Right ventricle myocardium inferior (tissue), 1 donor: ENCODE measurements at places on chromosomes 5 and 9. TPM values are rescaled to one million over a fixed set of nuclear protein-coding genes. Genes with fewer than 3 reads are reported as not detected.

- no peak for DNase-seq
Measured at GRCh38 chr5:97097326-97098230, 44.8 kb downstream of the LIX1 start.

- DNase-seq: no peak
Measured at GRCh38 chr9:72925891-72926290, 27.0 kb downstream of the ALDH1A1 start.

Gene NCS1
- total RNA-seq: 5.0 TPM

DNA sequence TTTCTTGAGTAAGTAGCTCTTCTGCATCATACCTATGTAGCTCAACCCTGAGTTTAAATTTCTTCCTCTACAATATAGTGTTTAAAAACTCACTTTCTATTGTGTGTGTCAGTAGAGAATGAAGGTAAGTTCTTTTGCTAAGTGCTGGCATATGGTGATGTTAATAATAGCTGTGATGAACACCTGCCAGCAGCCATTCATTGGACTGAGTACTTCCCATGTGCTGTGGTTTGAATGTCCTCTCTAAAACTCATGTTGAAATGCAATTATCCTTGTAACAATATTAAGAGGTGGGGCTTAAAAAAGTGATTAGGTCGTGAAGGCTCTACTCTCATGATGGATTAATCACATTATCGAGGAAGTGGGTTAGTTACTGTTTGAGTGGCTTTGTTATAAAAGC is 645.2 kb upstream of the RGMB start:
- DNase-seq: no peak

Gene PCDHB15
- total RNA-seq: 5.8 TPM

Gene LEAP2
- 1.1 TPM for total RNA-seq

Gene TAF1L
- total RNA-seq: not detected

- DNase-seq: no peak
Measured at GRCh38 chr9:2413160-2413805, 208.3 kb upstream of the VLDLR start.

DNA sequence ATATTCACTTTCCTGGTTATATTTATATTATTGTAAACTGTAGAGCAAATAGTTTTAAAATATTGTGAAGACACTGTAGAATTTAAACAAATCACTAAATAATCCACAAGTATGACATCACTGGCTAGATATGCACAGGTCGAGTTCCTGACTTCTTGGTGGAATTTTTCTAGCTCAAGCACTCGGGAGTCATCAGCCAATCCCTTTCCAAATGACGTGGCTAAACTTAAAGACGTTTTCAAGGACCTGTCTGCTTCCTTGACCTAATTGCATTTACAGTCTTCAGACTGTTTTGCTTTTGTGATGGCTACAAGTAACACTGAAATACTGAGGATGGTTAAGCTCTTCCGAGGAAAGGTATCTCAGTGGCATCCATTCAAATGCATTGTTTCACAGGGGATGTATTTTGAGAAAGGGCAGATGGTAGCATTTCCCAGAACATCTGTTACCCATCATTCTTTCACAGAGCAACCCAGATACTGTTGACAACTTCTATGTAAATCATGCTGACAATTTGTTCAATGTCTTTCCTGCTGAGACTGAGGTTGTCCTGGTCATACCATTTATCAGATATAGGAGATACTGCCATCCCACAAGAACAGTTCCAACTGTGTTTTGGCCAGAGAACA is 262.8 kb downstream of the CDH10 start:
- DNase-seq: no peak

GRCh38 chr5:177133853-177134696 is 502 bp downstream of the NSD1 start:
- DNase-seq: peak; percentile 81

DNA sequence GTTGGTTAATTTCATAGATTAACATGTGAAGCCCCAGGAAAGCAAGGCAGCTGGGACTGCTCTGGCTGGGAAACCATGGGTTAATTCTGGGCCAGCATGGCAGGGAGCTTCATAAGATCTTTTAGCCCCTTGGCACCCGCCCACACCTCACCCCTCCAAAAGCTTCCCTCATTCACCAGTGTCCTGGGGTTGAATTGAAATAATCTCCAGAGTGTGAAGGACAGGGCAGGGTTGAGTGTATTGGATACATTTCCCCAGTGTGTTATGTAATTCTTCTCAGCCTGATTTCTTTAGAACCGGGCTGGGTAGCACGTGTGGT is 19.4 kb downstream of the WNT8A start:
- DNase-seq: no peak

DNA sequence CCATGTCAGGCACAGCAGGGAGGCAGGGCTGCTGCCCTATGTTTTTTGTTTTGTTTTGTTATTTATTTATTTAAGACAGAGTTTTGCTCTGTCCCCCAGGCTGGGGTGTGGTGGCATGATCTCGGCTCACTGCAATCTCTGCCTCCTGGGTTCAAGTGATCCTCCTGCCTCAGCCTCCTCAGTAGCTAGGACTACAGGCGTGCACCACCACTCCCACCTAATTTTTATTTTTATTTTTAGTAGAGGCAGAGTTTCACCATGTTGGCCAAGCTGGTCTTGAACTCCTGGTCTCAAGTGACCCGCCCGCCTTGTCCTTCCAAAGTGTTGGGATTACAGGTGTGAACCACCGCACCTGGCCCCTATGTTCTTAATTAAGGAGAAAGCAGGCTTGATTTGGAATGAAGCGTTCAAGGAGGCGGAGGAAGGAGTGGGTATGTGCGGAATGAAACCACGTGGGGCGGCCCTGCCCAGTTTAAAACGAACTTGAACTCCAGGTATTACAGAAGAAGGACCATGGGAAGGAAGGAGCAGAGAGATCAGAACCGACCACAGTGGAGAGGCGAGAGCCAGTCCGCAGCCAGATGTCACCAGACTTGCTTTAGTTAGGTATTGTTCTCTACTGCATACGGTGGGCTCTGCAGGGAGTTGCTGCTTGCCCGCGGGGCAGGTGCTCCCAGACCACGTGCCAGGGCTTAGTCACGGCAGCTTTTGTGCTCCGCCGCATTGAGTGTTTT is 34.9 kb upstream of the EPB41L4B start:
- no peak for DNase-seq

DNA sequence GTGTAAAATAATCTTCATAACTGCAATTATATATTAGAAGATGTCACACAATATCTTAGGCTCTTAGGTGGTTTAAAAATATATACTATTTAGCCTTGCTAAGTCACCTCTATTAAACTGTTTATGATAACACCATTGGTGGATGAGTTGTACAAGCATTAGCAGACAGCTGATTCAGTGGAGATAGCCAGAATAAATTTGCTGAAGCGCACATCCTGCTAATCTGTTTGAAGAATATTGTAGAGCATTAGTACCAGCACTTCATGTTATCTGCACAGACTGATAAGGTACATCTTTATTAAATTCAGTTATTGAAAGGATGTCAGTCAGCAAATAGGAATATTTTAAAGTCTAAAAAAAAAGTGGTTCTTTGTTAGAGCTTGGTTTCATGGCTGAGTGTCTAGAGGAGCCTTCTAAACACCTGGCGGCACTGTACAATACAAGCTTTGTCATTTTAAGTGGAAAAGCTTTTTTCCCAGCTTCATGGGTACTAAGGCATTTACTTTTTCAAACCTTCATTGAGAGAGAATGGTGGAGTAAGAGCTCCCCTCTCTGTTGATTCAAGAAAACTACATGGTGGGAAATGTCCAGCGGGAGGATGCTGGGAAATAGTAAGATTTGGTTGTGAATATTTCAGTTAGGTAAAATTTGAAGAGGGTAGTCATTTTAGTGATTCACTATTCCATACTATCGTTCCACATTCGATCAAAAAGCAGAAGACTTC is 275.1 kb downstream of the SLF1 start:
- no peak for DNase-seq

DNA sequence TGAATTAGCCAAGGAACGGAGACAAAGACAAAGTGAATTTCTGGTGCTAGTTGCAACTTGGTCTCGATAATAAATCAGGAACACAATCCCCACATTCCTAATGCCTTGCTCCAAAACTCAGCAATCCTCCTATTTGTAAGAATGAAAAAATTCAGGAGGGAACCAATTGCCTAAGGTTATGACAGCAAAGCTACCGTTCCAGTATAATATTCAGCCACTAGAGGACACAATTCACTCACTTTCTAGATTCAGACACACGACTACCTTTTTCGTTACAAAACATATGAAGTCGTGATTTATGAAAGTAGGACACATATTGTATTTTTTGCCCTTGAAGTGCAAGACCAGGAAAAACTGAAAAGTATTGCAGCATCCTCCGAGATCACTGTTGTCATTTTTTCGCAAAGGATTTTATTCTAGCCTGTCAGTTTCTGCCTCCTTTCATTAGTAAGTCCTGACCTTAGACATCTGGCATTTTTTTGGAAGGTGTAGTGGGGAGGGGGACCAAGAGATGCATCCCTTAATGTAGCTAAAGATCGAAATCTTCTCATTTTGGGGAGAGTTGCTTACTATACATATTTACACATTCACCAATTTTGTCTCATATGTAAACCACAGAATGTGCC is 133.1 kb downstream of the DOCK8 start:
- DNase-seq: no peak

DNA sequence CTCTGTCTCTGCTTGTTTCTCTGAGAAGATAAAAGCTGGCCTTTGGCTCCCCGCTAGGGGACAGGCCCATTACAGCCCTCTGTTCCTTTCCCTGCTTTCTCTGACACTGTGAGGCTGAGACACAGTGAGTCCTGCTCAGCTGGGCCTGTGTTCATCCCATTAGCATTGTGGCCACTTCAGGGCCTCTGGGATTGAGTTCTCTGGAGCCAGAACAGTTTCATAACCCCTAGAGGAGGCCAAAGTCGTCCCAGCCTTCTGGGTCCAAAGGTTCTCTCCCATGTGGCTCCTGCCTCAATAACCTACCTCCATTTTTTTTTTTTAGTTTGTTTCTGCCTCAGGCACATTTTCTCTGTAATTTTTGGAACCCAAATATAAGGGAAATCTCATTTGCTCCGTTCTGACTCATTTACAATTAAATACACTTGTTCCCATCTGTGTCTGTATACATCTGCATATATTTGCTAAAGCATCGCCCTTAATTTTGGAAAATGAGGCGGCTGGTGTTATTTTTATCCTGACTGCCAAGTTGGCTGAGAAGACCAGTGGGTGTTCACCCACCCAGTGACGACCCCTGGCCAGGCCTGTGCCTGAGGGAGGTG is 27.3 kb upstream of the CTNNA1 start:
- no peak for DNase-seq

Gene BAAT
- not detected for total RNA-seq

Gene ADGRV1
- total RNA-seq: not detected

GRCh38 chr5:41539454-41539853 is 29.1 kb upstream of the PLCXD3 start:
- DNase-seq: no peak

GRCh38 chr9:4262735-4263141 is 37.1 kb downstream of the GLIS3 start:
- DNase-seq: no peak

- DNase-seq: no peak
Measured at GRCh38 chr5:139399501-139400121, 4.3 kb downstream of the SPATA24 start.

Gene FOXD4L3
- not detected for total RNA-seq

DNA sequence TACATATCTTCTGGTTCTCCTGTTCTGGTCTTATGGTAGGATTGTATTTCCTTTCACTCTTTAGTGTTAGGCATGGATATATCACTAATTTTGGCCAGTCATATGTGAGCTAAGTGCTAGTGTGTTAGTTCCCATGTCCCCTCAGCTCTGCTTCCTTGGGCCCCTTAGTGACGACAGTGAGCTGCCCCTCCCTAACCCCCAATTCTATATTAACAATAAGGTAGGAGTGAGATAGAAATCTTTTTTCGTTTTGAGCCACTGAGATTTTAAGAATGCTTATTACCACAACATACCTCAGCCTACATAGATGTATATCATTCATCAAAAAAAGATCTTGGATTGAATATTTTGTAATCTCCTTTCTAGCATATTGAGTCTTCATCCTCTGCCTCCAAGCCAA is 100.5 kb downstream of the PARP8 start:
- no peak for DNase-seq

DNA sequence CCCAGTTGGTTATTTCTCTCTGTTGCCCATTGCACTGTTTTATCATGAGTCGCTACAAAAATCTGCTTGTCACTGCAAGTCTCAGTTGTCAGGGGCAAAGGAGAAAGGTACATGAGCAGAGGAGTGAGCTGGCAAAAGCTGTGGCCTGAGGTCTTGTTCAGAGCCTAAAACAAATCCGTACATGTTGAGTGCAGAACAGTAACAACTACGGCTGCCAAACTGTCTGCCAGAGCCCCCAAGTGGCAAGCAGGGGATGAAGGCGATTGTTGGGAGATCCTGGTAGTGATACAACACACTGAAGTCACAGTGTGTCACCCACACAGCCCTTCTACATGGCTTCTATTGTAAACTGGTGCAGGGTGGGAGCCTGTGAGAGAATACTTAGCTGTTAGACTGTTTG is 50.9 kb downstream of the BRINP1 start:
- no peak for DNase-seq

DNA sequence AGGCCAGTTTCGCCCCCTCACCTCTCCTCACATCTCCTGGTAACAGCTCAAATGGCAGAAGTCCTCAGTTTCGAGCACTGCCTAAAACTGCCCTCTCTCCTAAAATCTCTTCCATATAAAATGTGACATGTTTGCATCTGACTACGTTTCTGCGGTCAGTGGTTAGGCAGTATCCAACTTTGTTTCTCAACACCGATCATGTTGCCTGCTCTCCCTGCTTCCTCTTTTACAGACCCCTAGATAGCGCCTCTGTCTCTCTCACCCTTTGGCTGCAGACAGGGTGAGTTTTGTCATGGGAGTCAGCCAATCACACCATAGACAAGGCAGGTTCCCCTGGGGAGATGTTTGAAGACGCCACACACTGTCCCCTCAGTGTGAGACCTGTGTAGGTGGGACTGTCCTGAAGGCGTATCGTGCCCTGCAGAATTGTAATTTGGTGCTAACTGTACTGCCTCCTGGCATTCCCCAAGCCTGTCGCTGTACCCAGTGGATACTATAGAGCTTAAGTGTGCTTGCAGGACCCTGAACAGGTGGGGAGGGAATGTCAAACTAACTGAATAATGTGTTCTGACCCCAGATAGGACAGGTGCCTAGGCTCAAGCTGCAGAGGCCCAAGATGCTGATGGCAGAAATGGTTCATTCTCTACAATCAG is 1.1 kb downstream of the HEXB start:
- DNase-seq: no peak

Gene PRRT1B
- total RNA-seq: not detected

DNA sequence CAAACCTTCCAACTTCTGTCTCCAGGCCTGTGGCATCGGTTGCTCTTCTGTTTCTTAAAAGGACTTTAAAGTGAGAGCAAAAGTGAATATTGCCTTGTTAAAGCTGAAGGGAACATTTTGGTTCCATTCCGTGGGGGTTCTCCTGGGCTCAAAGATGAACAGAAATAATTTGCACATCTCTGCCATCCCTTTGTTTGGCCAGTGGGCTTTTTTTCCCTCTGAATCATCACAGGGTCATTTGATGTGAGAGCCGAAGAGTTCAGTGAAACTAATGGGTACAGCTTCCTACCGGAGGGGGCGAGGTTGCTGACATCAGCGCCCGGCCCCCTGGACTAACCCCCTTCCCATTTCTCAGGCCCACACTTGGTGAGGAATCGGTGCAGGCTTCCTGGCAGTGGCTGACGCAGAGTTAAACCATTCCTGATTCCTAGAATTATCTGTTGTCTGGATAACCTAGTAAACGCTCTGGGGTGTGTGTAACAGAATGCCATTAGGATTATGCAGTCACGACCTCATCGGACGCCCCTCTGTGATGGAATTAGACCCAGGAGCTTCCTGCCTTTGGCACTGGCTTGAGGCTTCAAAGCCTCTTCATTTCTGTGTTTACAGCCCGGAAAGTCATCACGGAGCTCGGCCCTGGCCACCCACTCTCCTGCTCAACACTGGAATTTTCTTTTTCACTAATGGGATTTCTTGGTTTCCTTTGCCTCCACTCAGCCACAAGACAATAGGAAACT is 61.6 kb upstream of the RPL26L1 start:
- DNase-seq: no peak
